NCI-H460 (cell line): ENCODE measurements at places on chromosomes 6 and 20.

DNA sequence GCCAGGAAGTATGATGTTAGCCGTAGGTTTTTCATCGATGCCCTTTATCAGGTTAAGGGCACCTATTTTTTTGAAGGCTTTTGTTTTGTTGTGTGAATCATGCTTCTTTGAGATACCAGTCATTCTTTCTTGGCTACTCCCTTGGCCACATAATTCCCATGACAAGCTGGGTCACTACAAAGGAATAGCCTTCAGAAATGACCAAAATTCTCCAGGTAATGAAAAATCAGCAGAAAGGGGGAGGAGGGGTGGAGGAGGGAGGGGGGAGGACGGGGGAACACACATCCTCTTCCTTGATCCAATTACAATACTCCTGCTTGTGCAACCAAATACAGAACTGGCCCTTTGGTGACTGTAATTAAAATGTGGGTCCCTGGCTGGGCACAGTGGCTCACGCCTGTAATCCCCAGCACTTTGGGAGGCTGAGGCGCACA is 21.7 kb upstream of the TGM2 start:
- no peak for DNase-seq

DNA sequence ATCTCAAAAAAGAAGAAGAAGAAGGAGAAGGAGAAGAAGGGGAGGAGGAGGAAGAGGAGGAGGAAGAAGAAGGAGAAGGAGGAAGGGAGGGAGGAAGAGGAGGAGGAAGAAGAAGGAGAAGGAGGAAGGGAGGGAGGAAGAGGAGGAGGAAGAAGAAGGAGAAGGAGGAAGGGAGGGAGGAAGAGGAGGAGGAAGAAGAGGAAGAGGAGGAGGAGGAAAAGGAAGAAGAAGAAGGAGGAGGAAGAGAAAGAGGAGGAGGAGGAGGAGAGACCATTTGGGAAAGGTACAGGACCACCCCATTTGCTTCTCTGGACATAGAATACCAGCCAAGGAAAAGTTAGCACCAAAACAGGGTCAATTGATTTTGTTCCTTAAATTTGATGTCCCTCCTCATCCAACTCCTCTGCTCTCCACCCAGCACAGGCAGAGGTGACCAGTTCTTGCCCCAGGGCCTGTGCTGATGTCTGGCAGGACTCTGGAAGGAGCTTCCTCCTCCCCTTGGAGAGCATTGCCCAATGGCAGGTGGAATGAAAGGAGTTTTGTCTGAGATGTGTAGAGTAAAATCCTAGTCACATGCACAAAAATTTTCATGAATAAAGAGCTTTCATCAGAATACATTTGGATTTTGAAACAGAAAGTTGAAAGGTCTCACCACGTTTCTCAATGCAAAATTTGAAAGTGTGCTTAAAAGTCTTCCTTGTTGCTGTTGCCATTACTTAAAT is 182.9 kb downstream of the LY86 start:
- DNase-seq, result no peak

GRCh38 chr20:47980336-47981177 is 195.3 kb upstream of the SULF2 start:
- DNase-seq, result no peak

DNA sequence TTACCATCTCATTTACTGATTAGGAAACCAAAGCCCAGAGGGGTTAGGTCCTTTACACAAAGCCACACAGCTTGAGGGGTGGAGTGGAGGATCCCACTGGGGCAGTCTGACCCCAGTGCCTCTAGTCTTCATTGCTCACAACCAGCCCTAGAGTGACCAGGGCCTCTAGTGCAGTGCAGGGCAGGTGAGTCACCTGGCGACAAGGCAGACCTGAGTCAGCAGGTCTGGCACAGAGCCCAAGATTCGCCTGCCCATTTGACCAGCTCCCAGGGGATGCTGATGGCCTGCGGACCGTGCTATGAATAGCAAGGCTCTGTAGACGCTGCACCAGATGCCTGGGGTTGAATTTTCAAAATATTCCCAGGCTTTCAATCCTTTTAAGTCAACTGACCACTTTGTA is 29.9 kb downstream of the CDH26 start:
- no peak for DNase-seq

DNA sequence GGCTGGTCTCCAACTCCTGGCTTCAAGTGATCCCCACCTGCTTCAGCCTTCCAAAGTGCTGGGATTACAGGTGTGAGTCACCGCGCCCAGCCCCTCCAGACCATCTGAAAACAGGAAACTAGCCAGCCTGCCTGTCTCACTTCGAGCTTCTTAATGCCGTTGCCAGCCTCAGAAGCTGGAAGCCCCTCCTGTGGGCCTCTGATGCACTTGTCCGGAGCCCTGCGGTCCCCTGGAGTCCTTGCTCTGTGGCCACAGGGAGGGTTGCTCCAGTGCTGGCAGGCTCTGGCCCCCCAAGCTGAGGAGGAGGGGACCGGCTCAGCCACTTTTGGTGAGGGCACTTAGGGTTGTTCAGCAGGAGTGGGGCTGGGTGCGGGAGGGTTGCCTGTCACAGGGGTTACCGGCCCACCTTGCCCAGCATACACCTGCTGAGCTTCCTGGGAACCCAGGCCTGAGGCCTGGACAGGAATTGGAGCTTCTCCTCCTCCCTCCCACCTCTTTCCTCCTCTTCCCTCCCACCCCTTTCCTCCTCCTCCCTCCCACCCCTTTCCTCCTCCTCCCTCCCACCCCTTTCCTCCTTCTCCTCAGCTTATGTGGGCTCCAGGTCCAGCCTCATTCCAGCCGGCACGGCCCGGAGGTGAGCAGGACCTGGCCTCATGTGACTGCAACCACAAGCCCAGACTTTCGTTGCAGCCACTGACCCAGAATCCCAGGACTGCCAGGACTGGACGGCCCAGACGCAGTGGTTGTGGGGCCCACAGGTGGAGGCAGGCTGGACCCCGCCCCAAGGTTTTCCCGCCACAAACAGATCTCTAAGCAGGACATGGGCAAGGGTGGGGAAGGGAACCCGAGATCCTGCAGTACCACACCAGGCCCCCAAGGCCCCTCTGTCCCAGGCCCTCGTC is 9.4 kb upstream of the BIRC7 start:
- DNase-seq, result no peak

DNA sequence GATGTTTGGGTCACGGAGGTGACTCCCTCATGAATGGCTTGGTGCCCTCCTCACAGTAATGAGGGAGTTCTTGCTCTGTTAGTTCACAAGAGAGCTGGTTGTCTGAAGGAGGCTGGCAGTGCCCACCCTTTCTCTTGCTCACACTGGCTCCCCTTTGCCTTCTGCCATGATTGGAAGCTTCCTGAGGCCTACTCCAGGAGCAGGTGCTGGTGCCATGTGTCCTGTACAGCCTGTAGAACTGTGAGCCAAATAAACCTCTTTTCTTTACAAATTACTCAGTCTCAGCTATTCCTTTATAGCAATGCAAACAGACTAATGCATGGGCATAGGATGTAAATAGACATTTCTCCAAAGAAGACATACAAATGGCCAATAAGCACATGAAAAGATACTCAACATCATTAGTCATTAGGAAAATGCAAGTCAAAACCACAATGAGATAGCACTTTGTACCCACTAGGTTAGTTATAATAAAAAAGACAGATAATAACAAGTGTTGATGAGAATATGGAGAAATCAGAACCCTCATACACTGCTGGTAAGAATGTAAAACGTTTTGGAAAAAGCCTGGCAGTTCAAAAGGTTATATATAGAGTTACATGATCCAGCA is 17.7 kb downstream of the C20orf203 start:
- no peak for DNase-seq

DNA sequence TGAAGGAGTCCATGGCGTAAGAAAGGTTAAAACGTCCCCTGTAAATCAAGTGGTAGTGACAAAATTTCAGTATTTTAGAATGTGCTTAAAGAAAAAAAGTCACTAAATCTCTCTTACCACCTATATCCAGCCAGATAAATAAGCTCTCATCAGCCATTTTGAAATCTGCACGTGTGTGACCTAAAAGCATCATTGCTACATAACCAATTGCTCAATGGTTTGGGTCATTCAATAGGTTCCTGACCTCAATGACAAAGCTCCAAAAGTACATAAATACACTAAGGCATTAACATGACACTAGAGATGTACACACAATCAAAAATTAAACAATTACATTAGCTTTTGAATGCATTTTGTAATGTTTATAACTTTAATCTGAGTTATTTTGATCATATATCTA is 272.4 kb downstream of the GMDS start:
- DNase-seq, result no peak

DNA sequence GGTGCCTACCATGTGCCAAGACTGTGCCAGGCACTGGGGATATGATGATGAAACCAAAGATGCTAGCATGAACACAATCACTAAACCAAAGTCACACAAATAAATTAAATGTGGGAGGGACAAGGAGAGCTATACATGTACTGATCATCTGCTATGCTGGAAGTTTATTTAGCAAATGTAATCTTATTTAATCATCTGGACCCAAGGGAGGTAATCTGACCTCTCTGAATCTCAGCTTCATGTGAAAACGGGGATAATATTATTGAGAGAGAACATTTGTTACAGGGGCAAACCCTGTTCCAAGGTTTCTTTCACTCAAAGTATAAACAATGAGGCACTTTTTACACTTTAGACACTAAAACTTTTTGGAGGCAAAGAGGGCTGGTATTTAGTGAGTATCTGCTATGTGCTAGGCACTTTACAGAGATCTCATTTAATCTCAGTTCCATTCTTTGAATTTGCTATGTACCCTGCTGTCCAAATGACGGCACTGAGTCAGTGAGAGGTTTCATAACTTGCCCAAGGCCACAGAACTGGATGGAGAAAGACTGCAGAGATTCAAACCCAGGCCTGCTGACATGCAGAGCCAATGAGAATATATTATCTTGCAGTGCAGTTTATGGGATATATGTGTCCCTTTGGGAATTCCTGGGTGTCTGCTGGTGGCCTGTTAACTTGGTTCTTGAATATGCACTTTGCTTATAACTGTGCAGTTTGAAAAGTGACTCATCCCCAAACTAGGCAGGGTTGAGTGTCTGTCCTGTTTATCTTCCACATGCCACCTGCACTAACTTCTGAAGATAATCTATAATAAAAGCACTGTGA is 3.3 kb upstream of the ASXL1 start:
- peak; percentile 92 for DNase-seq

- DNase-seq, result no peak
These were observed 189.1 kb downstream of the DTNBP1 start for GRCh38 chr6:15473741-15474161.
